NCI-H2227 treated with DMSO at 0.1 percent for 48 hours (cell line): ENCODE measurements at places on chromosomes 11 and 22.

GRCh38 chr11:465896-466530, 15.9 kb downstream of the PTDSS2 start:
- no peak for DNase-seq

DNA sequence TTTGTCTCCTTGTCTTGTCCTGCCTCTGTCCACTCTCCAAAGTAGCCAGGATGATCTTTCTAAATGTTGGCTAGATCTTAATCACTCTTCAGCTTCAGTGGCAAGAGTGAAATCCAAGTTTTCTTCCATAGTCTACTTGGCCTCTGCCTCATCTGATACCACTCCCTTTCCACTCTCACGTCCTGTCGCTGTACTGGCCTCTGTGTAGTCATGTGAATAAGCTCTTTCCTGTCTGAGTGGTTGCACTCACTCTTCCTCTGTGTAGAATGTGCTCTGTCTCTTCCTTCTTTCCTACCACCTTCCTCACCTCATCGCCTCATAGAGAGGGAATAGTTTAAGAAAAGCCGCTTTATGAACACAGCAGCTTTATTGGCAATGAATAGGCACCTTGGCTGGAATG, 86.5 kb downstream of the WNT11 start:
- DNase-seq, result no peak

DNA sequence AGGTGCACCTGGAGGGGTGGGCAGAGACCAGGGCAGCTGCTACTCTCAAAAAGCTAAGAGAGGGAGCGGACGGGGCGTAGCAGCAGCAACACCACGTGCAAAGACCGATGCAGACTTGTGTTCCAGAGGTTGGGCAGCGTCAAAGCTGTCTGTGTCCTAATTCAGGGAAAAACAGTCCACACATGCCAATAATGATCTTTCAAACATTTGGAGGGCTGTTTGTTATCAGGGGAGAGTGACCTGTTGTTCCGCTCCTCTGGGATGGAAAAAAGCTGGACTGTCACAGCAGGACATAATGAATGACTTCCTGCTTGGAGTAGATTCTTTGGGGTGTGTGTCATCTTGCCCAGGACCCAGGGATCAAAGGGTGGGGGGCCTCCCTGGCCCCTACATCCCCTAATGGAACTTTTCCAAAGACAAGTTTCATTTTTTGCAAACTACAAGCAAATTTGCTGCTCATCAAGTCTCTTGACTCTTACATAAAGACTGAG, 6.2 kb upstream of the FBLN1 start:
- DNase-seq, result no peak

GRCh38 chr11:9211322-9211721, 53.8 kb downstream of the DENND5A start:
- DNase-seq, result no peak
